ENCODE measurements at places on chromosomes 11 and 22.

DNA sequence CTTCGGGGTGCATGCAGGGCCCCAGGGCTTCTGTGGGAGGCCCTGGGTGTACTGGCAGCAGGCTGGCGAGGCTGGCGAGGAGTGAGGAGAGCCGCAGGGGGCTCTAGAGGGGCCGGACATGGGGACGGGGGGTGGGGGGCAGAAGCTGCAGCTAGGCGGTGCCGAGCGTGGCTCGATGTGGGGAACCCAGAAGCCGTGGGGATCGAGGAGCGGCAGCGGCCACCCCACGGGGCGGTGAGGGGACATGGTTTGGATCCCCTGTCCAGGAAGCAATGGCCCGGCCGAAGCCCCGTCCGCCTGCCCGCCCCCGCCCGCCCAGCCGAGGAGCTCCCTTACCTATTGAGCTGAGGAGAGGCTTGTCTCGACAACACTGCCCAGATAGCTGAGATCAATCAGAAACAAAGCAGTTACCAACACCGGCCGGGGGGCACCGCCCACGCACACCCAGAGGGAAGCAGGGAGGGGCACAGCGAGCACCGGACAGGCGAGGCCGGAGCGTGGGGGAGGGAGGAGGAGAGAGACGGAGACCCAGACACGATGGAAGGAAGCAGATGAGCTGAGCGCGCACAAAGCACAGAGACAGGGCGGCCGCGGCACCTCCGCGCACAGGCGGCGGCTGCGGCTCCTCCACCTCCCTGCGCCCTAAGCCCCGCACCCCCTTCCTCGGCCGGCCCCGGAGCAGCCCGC, 38.7 kb downstream of the IGSF9B start:
- no peak for DNase-seq

DNA sequence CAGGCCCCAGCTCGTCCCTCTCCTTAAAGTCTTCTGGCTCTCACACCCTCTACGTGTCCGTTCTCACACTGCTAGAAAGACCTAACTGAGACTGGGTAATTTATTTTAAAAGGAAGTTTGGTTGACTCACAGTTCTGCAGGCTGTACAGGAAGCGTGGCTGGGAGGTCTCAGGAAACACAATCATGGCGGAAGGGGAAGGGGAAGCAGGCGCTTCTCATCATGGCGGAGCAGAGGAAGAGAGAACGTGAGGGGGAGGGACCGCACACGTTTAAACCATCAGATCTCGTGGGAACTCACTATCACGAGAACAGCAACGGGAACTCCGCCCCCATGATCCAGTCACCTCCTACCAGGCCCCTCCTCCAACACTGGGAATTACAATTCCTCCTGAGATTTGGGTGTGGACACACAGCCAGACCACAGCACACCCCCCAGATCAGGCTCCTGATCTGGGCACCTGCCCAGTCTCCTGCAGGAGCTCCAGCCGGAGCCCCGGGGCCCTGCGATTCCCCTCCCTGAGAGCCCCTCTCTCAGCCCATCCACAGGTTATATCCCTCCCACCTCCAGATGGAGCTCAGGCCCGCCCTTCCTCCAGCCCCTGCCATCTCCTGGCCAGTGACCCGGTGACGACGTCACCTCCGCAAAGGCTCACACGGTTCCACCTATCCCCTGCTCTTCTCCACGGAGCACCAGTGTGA, 170.2 kb downstream of the BRD1 start:
- no peak for DNase-seq

DNA sequence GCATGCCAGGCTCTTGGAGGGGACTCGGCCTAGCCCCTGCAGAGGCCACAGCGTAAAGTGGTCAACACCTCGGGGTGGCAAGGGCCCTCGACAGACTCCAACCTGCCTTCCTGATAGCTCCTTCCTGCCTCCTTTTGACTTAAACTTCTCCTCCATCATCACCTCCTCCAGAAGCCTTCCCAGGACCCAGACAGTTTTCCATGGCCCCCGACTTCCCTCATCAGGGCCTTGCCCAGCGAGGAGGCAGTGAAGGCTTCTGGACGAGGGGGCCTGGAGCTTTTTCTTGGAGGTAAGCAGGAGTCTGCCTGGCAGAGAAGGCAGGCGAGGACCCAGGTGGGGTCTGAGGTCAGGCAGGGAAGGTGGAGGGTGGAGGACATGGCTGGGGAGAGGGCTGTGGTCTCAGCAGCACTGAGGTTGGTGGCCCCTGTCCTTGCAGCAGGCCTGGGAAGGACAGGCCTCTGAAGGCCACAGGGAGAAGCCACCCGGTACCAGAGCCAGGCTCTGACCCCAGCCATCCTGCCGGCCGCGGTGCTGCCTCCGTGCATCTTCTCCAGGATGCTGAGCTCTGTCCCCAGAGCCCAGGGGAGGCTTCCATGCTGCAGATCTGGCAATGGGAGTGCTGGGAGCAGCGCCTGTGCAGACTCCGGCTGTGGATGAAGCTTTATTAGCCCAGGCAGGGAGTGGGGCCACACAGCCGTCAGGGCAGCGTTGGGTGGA, 81.4 kb downstream of the WNT7B start:
- DNase-seq: no peak

DNA sequence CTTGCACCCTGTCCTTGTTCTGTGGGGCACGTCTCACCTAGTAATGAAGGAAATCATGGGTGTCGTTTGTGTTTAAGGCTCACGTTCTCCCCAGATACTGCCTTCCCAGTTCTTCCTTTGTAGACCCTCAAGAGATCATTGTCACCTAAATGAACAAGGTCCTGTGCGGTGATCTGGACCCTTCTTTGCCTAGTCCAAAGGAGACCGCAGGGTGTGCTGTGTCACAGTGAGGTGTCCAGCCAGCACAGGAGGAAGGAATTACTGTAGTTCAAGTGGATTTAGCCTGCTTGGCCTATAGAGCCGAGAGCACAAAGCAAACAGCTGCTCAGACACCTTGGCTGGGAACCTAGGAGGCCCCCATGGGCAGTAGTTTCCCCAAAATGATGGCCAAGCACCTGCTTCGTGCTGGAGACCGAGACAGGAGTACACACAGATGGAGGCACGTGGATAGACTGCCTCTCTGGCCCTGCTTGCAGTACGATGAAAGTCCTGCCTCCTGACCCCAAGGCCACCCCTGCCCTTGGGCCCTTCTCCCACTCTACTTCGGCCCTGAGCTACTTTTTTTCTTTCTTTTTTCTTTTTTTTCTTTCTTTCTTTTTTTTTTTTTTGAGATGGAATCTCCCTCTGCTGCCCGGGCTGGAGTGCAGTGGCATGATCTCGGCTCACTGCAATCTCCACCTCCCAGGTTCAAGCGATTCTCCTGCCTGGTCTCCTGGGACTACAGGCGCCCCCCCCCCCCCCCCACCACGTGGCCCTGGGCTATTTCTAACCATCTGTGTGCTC, 19.4 kb upstream of the PPFIA1 start:
- no peak for DNase-seq

- DNase-seq: no peak
Measured at GRCh38 chr11:1603629-1604028, 4.6 kb downstream of the KRTAP5-3 start.

GRCh38 chr22:38272373-38273134, at the start of gene TMEM184B:
Gene TMEM184B, minus strand, starts transcription at chr22:38273010. Its CDS starts 25,049 bp downstream, at chr22:38247961.
- no peak for DNase-seq

- DNase-seq: no peak
Measured at GRCh38 chr11:77396305-77396704, 77.6 kb downstream of the PAK1 start.

DNA sequence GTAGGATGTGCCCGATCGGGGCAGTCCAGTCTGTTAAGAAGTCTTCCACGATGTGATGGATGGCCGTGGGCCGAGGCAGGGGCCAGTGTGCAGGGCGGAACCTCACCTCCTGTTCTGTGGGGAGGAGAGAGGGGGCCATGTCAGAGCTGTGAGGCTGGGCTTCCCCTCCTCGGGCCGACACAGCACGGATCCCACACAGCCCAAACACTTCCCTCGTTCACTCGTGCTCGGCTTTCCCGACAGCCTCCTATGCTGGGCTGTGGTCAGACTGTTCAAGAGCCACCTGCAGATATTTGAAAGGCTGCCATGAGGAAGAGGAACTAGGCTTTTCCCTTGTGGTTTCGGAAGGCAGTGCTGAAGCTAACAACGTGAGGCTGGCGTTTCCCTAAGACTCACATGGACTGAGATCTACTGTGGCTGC, 12.3 kb upstream of the TXN2 start:
- no peak for DNase-seq

GRCh38 chr22:27113211-27113635, 455.8 kb downstream of the MIAT start:
- no peak for DNase-seq

DNA sequence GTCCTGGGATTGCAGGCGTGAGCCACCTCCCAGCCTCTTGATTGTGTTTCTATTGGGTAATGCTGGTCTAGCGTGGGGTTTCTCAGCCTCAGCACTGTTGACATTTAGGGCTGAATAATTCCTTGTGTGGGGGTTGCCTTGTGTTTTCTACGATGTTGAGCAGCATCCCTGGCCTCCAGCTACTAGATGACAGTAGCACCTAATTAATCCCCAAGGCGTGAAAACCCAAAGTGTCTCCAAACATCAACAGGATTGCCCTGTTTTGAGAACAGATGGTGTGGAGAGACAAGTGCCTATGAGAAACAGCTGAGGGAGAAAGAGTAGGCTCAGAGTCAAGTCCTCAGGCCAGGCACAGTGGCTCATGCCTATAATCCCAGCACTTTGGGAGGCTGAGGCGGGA, 67.2 kb downstream of the SGSM1 start:
- no peak for DNase-seq

DNA sequence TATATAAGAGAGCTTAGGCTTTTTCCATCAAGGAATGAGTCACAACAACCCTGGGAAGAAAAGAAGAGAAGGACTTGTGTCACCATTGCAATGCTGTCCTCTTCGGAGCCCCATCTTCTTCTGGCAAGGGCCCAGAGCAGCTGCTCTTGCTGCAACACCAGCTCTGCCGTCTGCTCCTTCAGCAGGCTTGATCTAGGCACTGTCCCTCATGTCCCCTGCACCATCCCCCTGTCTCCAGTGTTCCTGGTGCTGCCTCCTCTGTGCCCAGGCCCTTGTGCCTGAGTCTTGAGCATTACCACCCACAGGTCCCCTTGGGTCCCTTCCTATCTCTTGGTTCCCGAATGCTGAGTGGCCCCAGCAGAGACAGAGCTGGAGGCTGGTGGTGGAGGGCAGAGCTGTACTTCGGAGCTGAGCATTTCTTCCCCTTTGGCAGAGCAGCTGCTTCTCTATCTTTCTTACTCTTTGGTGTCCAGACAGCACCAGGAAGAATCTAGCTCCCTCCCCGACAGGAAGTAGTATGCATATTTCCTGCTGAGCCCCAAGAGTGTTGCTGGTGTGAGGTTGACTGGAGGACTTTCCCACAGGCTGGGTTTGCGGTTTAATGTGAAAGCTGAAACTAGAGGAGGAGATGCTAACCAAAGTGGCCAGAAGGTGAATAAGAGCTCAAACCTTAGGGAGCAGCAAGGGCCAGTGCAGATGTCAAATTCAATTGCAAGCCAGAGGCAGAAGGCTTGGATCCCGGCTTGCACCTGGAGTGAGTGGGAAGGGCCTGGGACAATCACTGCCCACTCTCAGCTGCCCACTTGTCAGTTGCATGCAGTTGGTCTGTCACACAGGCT, 27.8 kb downstream of the WEE1 start:
- peak; percentile 69 for DNase-seq

- DNase-seq: peak; percentile 41
Measured at GRCh38 chr11:76680518-76681425, 10.2 kb upstream of the LRRC32 start.

DNA sequence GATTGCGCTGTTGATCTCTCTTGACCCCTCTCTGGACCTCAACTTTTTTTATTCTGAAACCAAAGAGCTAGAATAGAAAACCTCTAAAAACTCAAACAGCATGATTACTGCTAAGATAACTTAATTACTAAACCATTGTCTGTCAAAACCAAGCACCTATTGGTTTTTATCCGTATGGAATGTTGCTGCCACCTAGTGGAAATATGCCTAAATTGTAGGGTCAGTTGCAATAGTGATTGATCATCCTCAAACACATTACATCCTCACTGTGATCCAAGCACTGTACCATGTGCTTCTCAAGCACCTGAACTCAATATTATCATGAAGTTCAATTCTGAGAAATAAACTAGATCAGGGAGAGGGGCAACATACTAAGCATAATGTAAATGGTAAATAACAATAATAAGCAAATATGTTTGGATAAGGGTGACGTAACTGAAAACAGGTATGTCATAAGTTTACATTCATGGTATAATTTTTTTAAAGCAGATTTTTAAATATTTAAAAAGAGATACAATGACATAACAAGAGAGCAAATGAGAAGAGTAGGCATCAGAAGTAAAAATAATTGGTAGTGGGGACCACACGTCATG, 3.8 kb upstream of the OR5A2 start:
- no peak for DNase-seq

DNA sequence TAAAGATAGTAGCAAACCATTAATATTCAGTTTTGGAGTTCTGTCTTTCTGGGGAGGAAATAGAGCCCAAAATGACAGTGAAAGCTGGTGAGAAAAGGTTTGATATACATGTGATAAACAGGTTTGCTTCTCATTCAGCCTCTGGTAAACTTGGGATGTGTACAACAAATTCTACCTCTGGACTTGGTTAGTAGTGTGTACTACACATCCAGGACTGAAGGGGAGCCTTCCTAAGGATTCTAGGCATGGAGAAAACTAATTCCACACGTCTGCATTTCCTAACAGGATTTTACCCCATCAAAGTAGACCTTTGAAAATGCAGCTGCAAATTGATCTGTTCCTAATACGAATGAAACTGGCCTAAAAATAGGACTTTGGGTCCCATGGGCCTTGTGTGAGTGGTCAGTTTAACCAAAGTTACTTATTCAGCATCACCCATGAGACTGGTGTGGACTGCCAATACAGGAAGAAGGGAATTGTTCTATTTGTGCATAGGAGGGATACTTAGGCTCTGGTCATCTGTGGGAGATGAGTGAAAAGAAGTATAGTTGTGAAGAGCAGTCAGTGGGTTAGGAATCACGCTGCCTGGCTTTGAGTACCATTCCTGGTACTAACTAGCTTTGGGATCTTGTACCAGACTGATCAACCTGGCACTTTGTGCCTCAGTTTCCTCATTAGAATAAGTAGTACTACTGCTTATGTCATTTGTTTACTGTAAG, 74.2 kb downstream of the YAP1 start:
- no peak for DNase-seq

DNA sequence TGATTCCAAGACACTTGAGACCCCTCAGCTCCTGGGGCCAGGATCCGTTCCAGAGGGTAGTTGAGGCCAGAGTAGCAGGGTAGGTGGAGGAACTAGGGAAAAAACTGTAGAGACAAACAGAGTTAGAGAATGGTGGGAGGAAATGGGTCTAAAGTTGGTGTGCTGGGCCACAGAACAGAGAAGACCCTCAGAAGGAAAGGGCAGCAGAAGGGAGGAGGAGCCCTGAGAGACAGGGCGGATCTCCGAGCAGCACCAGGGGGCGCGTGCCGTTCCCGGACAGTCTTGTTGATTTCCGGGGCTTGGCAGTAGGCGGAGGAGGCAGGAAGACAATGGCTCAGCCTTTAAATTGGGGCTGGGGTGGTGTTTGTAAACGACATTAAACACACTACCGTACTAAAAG, 2.4 kb upstream of the CECR2 start:
- DNase-seq: no peak

GRCh38 chr22:38214302-38215056, 12.7 kb downstream of the MAFF start:
- no peak for DNase-seq

- no peak for DNase-seq
Measured at GRCh38 chr11:107018219-107018901, at the start of gene GUCY1A2. Gene GUCY1A2, minus strand, starts transcription at chr11:107018476. Its CDS starts 421 bp downstream, at chr11:107018055.

Data from NCI-H2107 (cell line).